Stimulated activated CD4-positive, alpha-beta T cell treated with anti-CD3 and anti-CD28 coated beads, Interleukin-1b, Interleukin-23, amount 100 ng/mL, for 24 hours (primary cell): ENCODE measurements at places on chromosomes 6 and 20.

- no peak for DNase-seq
Measured at GRCh38 chr6:1716868-1717267, 107.2 kb downstream of the FOXC1 start.

- no peak for DNase-seq
Measured at GRCh38 chr6:135877666-135878065, 26.2 kb downstream of the PDE7B start.

DNA sequence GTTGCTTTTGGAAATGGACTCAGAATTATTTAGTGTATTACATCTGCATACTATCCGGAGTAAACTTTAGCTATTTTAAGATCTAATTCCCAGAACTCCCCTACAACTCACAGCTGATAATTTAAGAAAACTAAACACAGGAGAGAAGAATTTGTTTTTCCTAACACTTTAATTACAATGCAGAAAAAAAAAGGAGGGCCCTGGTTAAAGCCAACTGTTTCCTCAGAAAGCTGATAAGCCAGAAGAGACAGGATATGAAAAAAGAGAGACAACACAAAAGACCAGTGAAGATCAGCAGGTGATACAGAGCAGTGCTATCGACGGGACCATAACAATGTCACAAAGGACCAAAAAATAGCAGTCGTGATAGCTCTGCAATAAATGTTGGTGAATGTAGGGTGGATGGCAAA, 5.8 kb downstream of the IFNGR1 start:
- DNase-seq: no peak

GRCh38 chr20:57175397-57176010, 90.9 kb downstream of the BMP7 start:
- no peak for DNase-seq

DNA sequence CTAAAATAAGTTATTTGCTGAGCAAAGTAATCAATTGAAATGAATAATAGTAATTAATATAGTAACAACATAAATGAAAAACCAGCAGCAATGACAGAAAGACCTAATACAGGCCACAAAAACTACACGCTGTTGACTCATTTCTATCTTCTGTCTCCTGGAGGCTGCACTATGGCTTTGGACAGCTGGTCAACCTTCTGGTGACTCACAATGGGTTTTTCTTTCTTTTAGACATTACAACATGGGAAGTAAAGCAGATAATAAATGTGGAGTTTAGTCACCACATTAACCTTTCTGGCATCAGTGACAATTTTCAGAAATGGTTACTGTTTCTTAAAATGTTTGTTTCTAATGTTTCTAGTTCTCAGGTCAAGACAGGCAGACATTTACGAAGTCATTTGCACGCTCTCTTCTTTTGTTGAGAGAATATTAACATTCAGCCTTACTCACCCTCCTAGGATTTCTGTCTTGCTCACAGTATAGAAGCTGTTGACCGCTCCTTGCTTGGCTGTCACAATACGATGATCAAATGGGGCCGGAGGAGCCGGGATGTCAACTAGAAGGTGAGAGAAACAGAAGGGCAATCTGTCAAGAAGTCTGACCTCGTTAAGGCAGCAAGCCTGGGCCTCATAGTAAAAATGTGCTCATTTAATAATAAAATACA, 62.2 kb downstream of the MYLK4 start:
- DNase-seq: no peak

- no peak for DNase-seq
Measured at GRCh38 chr20:53786445-53787267, 193.0 kb upstream of the ZNF217 start.

DNA sequence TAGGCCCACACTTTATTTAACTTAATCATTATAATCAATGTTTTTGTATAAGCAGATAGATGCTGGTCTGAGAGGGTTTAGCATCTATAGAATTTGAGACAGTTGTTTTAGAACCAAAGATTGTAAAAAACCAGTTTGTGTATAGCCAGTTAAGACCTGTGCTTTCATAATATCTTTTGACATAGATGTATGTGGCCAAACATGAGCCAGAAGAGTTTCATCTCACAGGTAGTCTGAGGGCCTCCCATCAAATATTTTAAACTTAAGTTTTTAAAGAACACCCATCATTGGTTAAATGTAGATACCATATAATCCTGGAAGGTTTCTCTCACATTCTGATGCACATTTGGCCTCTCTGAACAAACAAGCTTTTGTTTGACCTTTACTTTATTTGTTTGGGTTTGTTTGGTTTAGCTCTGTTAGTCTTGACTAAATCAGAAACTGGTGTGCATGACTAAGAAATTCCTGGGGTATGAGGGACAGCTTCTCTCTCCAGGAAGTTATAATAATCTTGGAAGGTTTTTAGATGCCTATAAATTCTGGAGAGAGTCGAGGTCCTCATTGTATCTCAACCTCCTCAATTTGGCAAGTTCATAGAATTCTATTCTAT, 58.0 kb upstream of the TMEM200A start:
- DNase-seq: no peak

GRCh38 chr20:47557791-47558190, 56.1 kb downstream of the NCOA3 start:
- DNase-seq: no peak

DNA sequence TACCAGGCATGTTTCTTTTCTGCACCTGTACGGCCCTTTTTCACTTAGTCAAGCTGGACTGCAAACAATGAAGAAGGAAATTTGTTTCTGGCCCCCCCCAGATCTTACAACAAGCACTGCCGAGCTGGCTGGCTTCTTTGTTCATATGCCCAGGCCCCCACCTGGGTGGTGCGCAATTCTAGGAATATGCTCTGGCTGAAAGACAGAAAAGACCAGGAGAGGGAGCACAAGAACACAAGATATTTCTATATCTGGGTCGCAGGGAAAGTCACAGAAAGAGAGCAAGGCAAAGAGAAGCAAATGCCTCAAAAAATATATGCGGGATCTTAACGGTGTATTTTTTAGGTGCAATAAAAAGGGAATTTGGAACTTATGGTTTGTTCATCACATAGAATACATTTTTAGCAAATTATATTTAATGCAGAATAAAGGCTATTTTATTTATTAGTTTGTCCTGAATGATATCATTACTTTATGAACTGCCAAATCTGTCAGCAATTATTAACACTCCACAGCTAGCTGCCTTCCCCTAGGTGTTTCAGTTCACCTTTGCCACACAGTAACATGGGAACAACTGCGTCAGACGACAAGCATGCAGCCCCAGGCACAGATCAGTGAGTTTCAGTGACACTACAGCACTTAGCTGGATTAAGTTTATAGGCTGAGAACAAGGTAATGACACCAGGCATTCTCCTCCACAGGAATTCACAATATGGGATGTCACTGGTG, 76.5 kb downstream of the GJA10 start:
- no peak for DNase-seq

GRCh38 chr6:56005426-56005825, 130.0 kb upstream of the BMP5 start:
- DNase-seq: no peak

DNA sequence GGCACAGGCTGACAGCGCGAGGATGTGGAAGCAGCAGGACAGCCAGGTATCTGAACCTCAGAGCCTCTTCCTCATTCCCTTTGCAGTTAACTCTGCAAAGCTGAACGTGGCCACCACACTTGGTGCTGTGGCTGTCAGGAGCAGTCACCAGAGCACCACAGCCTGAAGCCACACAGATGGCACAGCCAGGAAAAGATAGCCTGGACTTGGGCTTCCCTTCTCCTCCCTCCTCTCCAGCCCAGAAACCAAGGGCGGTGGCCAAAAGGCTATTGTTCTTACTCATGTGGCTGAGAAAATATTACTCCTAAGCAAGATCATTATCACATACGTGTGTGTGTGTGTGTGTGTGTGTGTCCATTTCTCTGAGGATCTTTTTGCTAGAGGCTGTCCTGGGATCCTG, 39.8 kb downstream of the CD164 start:
- DNase-seq: no peak

DNA sequence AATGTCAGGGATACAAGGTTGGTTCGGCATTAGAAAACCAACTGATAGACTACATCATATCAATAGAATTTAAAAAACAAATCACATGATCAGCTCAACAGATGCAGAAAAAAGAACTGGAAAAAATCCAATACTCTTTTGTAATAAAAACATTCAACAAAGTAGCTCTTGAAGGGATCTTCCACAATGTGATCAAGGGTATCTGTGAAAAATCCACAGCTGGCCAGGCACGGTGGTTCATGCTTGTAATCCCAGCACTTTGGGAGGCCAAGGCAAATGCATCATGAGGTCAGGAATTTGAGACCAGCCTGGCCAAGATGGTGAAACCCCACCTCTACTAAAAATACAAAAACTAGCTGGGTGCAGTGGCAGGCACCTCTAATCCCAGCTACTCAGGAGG, 63.1 kb downstream of the ASCC3 start:
- no peak for DNase-seq

- DNase-seq: no peak
Measured at GRCh38 chr6:41002168-41002567, 36.9 kb downstream of the UNC5CL start.

DNA sequence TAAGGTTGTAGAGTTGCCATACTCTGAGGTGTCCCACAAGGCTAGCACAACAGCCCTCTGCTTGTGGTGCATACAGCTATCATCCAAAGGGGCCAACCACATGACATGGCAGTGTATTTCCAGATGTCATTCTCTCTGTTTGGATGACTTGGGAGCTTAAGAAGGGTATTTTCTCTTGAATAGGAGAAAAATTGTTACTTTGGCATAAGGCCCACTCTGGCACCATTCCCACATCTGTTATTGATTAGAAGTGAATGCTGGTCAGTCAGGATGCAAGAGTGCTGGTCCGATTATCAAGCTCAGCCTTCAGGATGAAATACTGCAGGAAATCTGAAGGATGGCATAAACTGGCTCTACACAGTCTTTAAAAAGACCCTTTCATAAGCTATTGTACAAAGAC, 83.6 kb upstream of the C20orf144 start:
- DNase-seq: no peak

DNA sequence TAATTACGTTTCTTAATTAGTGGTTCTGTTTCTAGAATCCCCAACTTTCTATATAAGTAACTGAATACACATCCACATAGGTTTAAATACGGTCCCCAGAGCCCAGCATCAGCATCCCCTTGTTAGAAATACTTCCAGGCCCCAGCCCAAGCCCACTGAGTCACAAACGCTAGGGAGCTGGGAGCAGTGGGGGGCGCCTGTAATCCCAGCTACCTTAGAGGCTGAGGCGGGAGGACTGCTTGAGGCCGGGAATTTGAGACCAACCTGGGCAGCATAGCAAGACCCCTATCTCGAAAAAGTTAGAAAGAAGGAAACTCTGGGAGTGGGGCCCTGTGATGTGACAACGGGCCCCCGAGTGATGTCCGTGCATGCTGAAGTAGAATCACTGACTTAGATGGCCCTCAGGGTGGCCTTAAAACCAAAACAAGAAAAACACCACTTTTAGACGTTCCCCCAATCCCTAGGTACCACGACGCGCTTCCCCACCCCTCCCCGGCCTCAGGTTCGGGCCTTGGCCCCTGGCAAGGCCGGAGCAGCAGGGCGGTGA, 1.3 kb upstream of the PPP1R3G start:
- DNase-seq: no peak

GRCh38 chr6:98458708-98459107, 375.7 kb upstream of the POU3F2 start:
- no peak for DNase-seq

- DNase-seq: no peak
Measured at GRCh38 chr6:34108176-34108575, 37.7 kb downstream of the GRM4 start.

- DNase-seq: no peak
Measured at GRCh38 chr6:166307082-166308032, 835 bp downstream of the PRR18 start.
